ENCODE measurements at places on chromosomes 1 and 21.

DNA sequence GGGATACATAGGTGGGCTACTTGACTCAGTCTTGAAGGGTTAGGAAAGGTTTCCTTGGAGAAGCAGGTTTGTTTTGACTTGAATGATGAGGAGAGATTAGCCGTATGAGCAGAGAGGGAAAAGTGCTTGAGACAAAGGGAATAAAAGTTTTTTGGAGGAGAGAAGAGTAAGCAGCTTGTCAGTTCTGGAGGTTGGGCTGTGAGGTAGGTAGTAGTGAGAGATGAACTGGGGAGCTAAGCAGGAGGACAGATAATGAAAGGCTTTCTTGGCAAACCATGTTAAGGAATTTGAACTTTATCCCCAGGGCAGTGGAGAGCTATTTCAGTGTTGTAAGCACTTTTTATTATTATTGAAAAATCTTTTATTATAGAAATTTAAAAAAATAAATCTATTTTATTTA is 3.6 kb downstream of the OSBPL9 start:
- DNase-seq = no peak

DNA sequence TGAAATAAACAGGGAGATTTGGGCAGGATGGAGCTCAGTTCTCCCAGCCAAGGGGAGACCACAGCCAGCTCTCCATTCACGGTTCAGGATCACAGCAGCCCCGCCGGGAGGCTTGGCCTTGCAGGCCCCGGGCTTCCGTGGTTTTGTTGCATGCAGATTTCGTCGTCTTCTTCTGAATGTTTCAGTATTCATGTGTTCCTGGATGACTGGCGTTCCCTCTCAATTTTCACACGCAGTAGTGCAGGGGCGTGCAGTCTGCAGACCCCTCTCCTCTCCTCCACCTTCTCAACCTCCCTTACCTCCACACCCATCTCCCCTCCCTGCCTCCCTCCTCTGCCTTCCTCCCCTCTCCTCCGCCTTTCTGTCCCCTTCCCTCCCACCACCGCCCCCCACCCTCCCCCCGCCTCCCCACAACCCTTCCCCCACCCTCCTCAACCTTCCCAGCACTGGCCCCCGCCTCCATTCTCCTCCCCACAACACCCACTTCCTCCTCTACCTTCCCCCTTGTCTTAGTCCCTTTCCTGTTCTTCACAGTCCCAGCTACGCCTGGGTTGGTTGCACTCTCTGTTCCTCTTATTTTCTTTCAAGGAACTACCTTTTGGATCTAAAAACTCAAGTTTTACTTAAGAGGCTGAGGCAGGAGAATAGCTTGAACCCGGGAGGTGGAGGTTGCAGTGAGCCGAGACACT is 8.4 kb upstream of the SLC19A1 start:
- DNase-seq = peak; percentile 77

DNA sequence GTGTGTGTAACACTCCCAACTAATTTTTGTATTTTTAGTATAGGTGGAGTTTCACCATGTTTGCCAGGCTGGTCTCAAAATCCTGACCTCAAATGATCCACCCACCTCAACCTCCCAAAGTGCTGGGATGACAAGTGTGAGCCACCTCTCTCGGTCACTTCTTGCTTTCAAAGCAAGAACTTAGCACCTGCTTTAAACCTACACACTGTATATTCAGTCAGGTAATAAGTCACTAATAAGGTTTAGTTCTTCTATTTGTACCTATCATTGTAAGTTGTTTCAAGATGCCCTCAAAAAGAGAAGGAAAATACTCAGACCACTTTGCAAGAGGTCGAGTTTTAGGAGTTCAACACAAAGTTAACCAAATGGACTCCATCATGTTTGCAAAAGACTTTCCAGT is 431.3 kb downstream of the MRPL39 start:
- no peak for DNase-seq

DNA sequence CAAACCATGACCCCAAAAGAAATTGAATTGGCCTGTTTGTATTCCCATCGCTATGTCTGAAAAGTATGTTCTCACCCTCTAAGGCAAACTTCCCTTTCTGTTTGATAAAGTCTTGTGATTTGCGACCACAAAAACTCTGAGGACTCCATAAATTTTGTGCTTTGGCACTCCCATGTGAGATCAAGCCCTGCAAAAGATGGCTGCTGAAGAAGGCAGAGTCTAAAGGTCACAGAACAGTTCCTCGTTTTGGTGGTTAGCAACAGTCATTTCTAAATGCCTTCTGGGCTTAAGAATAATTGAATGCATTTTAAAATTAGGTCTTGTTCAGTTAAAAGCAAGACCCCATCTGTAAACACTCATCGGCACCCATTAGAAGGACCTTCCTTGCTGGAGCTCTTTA is 441.6 kb downstream of the OMA1 start:
- DNase-seq = no peak

GRCh38 chr1:47598357-47598756 is 160.5 kb downstream of the FOXD2 start:
- peak; percentile 15 for DNase-seq

- DNase-seq = no peak
Measured at GRCh38 chr1:160188341-160188740, 2.0 kb upstream of the CASQ1 start.

Measured in activated CD8-positive, alpha-beta memory T cell treated with anti-CD3 and anti-CD28 coated beads for 24 hours (primary cell).